ENCODE measurements at places on chromosomes 16 and 17.

DNA sequence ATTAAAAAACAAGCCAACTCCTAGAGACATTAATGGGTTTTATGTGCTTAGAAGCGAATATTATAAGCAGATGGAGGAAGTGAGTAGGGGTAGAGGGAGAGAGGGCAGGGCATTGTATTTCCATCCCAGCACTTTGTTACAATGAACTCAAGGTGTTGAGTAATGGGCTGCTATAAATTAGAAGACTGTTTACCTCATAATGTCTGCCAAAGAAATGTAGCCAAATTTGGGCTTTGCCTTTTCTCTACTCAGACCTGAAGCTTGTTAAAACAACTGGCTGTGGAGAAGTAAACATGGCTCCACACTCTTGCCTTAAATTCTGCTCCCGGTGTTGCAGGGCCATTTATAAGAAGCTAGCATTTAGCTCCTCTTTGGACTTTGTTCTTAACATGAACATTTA lies 134.7 kb downstream of the PMP22 start:
- DNase-seq: no peak

- DNase-seq: no peak
These were observed 548 bp upstream of the DYNC1LI2 start for GRCh38 chr16:66751992-66752322.

DNA sequence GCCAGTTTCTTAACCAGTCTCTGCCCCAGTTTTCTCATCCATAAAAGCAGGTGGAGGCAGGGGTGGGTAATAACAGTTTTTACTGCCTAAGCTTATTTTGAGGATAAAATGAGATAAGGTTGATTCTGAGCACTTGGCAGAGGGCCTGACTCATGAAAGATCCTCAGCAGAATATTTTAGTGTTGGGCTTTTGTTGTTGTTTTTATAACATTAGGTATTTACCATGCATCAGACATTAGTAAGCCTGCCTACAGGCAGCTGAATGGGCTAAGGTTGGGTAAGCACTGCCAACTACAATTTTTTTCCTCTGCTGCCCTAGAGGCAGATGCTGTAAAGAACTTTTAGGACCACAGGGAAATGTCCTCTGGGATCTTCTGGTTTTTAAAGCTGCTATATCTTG lies 43.1 kb downstream of the SCNN1G start:
- no peak for DNase-seq

DNA sequence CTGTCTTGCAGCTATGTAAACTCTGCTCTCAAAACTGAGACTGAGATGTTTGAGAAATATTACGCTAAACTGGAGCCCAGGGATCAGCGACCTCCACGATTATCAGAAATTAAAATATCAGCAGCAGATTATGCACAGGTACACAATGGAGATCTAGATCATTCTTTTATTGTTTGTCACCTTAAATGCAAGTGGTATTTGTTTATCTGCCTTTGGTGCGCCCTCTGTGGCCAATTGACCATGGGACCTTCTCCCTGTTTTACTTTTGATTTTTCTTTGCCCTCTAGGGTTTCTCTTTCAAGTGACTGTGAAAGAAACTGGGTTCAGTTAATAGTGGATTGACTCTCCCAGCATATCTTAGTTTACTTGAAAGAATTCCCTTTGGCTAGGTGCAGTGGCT lies 42.1 kb downstream of the PRSS54 start:
- DNase-seq: no peak

DNA sequence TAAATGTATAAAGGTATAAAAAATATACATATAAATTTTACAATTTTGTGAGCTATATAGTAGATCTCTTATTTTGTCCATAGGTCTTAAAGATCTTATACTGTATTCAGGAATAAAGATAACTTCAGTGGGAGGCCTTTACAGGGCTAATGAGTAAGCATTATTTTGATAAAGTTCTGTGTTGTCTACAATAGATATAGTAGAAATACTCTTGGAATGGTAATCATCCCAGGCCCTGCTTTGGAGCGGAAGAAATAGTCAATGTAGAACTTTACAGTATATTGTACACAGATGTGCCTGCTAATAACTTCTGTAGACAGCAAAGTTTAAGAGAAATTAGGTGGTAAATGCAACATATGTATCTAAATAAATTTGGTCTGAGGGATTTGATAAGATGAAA lies 42.6 kb downstream of the TENT4B start:
- DNase-seq: no peak

Measured in stimulated activated CD4-positive, alpha-beta T cell treated with anti-CD3 and anti-CD28 coated beads, Interleukin-2, amount 100 ng/mL, for 48 hours (primary cell).